ENCODE measurements at places on chromosomes 5 and 9.

DNA sequence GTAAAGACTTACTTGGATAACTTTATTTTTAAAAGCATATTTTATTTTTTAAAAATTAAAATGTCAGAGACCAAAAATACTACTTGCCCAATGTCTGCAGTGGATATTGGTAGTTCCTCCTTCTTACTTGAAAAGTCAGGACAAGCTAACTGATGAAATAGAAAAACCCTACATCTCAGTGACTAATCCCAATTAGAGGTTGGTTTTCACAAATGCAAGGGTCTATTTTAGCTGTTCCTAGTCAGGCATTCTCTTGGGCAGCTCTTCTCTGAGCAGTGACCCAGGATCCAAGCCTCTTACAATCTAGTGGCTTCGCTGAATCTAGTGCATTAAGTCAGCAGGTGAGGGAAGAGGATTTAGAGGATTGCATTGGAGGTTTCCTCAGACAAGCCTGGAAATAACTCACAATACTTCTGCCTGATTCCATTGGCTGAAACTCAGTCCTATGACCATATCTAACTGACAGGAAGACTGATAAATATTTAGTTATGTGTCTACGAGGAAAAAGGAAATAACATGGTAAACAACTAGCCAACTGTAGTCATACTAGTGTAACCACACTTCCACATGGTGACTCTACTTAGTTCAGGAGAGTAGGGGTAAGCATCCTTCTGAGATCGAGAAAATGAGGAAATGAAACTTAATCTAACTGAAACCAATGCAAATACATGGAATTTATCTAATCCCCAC is 34.2 kb upstream of the MIER3 start:
- no peak for DNase-seq

DNA sequence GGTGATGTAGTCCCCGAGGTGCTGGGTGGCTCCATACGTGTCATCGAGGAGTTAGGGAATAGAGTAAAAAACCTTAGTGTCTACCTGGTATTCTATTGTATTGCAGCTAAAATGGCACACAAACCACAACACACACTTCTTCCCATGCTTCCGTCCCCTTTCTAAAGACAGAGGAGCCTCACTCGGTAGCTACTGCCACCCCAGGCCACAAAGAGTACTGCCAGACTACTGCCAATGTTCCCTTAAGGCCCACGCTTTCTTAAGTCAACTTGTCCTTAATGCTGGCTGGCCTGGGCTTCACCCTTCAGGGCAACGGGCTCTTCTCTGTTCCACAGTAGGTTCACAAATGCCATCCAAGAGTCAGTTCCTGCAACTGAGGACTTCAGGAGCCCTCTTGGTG is 673.0 kb downstream of the ELAVL2 start:
- no peak for DNase-seq

DNA sequence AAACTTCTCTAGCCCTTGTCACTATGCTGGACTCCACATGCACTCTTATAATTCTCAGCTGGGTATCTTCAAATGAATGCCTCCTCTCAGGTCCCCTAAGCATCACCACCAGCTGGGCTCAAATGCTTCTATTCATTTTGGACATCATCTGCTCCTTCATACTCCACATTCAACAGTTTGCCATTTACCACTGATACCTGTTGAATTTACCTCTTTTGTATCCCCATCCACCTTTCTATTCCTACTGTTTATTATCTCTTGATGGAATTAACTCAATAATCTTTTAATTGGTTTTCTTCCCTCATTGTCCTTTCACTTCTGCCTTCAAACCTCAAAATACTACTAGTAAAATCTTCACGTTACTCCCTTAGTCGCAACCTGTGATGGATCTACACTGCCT is 14.5 kb downstream of the RANBP6 start:
- no peak for DNase-seq

- DNase-seq = no peak
Measured at GRCh38 chr5:74433255-74433895, 207.2 kb downstream of the ENC1 start.

DNA sequence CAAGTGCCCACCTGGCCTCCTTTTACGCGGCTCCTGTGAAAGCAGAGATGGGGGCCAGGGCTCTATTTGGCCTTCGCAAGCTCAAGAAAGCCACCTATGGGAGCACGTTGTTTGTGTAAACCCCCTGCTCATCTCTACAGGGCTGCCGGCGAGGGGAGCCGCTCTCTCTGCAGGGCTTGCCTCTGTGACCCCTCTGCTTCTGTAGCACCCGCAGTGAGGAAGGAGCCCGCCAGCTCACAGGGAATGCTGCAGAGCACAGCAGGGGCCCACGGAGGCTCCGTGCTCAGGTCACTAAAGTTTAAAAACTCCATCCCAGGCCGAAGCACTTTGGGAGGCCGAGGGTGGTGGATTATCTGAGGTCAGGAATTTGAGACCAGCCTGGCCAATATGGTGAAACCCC is 376.8 kb downstream of the IRX2 start:
- no peak for DNase-seq

DNA sequence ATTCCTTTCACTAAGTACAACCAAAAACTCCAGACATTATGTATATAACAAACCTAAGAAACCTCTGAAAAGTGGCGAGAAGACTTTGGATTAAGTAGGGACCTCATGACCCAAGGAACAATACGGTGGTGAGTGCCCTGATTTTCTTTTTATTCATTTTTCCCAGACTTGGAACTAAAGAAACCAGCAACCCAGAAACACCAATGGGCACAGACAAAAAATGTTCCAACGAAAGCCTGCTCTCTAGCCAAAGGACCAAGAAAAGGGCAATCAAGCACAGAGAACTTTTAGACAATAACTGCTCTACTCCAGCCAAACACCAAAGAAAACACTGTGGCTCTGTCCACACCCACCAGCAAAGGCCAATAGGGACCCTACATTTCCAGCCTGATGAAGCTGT is 66.2 kb upstream of the SSBP2 start:
- DNase-seq = no peak

GRCh38 chr9:12094046-12094445 is 599.1 kb upstream of the TYRP1 start:
- DNase-seq = no peak

GRCh38 chr5:154344461-154344860 is 101.3 kb upstream of the SAP30L start:
- no peak for DNase-seq

DNA sequence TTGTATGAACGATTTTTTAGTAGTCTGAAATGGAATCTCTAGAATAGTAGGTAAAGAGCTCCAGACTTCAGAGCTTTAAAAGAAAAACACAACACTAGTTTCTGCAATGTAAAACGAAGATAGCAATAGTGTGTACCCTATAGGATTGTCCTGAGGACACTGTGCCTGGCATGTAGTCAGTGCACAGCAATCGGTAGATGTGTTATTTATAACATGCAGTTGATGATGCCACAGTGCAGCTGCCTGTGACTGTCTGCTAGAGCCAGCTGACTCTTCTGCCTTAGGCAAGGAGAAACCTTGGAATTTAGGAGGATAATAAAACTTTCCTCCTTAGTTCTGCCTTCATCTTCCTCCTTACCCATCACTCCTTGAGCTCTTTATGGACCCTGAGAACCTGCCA is 27.7 kb upstream of the TMOD1 start:
- no peak for DNase-seq

DNA sequence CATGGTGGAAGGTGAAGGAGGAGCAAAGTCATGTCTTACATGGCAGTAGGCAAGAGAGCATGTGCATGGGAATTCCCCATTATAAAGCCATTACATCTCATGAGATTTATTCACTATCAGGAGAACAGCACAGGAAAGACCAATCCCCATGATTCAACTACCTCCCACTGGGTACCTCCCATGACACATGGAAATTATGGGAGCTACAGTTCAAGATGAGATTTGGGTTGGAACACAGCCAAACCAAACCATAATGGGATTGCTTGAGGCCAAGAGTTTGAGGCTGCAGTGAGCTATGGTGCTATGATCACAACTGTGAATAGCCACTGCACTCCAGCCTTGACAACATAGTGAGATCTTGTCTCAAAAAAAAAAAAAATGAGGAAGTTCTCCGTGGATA is 581.8 kb downstream of the TAF11L14 start:
- DNase-seq = no peak

GRCh38 chr9:79889369-79889768 is 317.6 kb downstream of the TLE4 start:
- no peak for DNase-seq

- DNase-seq = no peak
Measured at GRCh38 chr5:143215690-143216089, 187.8 kb downstream of the NR3C1 start.

DNA sequence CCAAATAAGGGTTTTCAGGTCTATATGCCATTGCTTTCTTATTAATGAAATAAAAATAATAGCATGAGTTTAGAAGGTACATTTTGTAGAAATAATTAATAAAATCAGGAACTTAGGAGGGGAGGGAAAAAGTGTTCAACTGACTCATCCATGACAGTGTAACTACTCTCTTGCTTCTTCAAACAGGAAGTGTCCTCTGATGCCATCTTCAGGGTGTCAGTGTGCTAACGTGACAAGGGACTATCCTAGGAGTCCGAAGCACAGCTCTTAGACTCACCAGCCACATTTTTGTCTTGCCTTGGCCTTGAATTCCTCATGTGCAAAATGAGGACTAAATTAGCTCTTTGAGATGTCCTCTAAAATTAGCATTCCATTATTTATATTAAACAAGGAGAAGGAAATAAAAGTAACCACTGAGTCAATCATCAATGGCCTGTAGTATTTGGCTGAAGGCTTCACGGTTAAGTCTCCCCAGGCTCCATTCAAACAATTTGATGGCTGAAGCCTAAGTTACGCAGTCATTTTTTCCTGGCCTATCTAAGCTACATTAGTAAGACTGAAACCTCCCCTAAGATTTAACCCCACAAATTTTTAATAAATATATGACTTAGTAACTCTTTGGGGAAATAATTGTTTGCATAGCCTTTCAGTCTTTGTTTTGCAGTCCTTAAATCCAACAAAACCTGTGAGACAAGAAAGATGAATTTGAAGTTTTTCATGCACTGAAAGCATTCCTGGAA is 151.1 kb downstream of the ARL15 start:
- no peak for DNase-seq

DNA sequence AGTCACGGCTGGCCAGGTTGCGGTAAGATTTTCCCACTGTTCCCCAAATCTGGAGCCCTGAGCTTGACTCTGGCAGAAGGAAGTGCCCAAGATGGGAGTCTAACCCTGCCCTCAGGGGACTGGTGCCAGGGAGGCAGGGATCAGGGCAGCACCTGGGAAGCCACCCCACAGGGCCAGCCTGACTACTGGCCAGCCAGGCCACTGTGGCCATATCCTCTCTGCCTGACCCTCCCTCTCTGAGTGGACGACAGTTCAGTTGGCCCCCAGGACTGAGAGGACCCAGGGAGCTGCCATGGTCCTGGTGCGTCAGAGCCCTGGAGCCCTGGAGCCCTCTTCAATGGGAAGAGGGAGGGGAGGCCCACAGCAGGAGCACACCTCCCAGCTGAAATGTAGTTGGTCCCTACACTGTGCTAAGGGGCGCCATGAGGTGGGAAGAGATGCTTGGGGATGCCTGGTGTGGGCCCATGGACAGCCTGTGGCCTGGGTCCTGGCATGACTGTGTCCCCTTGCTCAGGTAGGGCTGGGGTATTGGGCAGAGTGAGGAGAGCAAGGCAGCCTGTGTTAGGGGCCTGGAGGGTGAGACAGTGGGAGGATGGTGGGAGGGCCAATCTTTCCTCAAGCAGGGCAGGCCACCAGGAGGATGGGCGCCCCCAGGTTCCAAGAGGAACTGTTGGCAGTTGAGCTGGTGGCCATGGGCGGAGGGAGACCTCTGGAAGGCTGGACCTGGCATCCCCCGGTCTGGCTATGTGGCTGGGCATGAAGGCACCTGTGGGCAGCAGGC is 81.1 kb downstream of the PHF2 start:
- DNase-seq = no peak

- DNase-seq = no peak
Measured at GRCh38 chr5:135891268-135891667, 4.4 kb downstream of the IL9 start.

GRCh38 chr9:126490871-126491567 is 122.7 kb upstream of the LMX1B start:
- DNase-seq = peak; percentile 70

DNA sequence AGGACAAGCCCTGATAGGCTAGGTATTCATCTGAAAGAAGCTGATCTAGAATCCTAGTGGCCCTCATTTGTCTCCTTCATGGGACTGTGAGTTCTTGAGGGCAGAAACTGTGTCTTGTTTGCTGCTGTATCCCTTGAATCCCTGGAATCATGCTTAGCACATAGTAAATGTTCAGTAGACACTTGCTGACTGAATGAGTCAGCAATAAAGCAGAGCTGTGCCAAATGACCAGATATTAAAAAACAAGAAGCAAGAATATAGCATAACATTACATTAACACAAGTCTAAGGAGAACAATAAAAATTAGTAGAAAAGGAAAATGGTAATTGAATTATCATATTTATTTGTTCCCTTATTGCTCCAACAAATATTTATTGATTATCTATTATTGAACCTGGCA is 420.5 kb downstream of the ZSWIM6 start:
- DNase-seq = no peak

DNA sequence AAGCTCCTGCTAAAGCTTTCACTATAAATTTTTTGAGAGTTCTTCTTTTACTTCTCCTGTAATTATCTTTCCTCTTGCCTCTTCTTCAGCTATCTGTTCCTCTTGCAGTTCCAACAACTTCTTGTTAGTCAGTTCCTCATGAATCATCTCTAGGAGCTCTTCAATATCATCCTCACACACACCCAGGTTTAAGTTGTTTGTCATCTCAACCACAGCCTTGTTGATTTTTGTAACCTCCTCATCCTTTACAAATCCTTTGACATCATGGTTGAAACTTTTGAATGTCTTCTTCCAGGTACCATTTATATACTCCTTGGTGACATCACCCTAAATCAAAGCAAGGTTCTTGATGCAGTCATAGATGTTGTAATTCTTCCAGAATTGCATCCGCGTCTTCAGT is 106.3 kb upstream of the MAMDC2 start:
- DNase-seq = no peak

GRCh38 chr9:7640231-7640630 is 159.3 kb downstream of the DMAC1 start:
- no peak for DNase-seq

- no peak for DNase-seq
Measured at GRCh38 chr5:173139631-173140030, 4.7 kb upstream of the BNIP1 start.

DNA sequence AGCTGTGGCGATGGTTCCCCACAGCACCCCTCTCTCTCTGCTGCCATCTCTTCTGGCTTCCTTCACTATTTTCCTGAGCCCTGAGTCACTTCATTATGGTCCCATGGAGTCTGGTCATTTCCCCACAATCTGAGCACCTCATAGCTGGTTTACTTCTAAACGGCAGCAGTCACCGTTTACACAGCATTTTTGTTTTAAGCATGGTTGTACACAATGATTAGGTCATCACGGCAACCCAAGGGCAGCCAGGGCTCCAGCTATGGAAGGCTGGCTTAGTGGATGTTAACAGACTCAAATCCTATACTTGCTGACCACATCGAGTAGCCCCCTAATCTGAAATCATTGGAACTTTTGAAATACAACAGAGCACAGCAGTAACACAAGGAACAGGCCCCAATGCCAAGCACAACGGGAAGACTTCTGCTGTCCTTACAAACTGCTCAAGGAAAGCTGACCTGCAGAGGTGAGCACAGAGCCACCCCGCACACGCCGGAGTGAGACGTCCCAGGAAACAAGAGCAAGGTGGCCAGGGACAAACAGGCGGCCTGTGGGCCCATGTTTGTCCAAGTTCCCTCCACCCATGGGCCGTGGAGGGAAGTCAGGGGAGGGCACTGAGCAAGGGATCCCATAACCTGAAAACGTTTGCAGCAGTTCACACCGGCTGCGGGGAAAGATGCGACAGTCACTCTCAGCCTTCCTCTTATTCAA is 22.9 kb downstream of the CAMSAP1 start:
- no peak for DNase-seq

- DNase-seq = no peak
Measured at GRCh38 chr9:77488439-77489126, 159.5 kb downstream of the GNA14 start.

GRCh38 chr5:55880453-55880852 is 29.3 kb downstream of the IL31RA start:
- DNase-seq = no peak

All from CD4-positive, alpha-beta T cell treated with Interleukin-6 at 100 ng/mL for 8 hours (primary cell).